Motor neuron (in vitro differentiated cells): ENCODE measurements at places on chromosomes 3 and 15.

GRCh38 chr3:126102530-126102951 lies 18.6 kb upstream of the SLC41A3 start:
- no peak for ATAC-seq

DNA sequence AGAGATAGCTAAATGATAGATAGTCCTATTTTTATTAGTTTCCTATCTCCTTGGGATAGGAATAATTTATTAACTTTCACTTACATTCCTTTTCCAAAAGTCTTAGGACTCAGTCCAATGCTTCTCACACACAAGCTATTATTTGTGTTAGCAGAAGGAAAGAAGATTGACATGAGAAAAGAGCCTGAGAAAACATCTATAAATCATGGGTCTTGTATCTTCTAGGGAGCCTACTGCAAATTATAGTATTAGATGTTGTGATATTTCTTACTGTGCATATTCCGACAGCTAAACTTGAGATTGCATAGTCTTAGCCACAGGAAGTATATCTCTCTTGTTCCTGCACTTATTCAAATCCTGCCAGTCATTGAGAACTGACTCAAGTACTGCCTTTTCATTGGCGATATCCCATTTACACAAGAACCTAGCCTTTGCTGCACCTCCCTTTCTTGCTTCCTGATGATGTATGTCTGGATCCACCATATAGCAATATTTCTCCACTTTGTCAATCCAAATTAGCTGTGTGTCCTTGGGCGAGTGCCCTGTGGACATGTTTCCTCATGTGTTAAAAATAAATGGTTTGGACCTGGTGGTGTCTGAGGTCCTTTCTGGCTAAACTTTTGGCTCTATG lies 245.1 kb upstream of the LMCD1 start:
- ATAC-seq: no peak

DNA sequence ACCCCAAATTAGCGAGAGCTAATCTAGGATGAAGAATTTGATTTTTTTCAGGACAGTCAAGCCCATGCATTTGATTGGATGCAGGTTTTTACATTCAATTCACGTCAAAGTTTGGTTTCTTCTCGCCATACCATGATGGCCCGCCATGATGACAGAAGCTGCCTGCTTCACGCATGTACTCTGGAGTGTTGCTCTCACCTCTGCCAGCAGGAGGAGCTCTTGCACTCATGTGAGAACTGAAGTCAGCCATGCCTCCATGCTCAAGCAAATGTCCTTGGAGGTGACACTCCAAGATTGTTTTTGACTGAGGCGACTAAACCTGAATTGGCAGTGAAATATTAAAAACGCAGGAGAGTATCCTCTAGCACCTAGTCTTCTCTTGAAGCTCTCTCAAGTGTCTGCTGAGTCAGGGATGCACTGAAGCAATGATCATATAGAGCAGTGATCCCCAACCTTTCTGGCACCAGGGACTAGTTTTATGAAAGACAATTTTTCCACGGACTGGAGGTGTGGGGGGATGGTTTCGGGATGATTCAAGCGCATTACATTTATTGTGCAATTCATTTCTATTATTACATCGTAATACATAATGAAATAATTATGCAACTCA lies 120.9 kb downstream of the SAMMSON start:
- ATAC-seq: peak; percentile 67

GRCh38 chr3:111975131-111975530 lies 3.7 kb upstream of the ABHD10 start:
- no peak for ATAC-seq

DNA sequence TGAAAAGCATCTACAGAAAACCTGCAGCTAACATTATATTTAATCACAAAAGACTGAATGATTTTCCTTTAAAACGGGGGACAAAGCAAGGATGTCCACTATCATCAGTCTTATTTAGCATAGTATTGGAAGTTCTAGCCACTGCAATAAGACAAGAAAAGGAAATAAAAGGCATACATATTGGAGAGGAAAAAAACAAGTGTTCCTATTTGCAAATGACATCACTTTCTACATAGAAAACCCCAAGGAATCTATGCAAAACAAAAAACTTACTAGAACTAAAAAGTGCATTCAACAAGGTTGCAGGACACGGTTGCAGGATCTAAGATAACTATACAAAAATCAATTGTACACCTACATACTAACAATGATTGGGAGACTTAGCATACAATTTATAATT lies 101.6 kb upstream of the MEF2A start:
- ATAC-seq: no peak
